ENCODE measurements at places on chromosomes 3 and 15. TPM values are rescaled to one million over a fixed set of nuclear protein-coding genes. Genes with fewer than 3 reads are reported as not detected.

GRCh38 chr3:189530822-189531221 lies 100.4 kb upstream of the TP63 start:
- no peak for DNase-seq

DNA sequence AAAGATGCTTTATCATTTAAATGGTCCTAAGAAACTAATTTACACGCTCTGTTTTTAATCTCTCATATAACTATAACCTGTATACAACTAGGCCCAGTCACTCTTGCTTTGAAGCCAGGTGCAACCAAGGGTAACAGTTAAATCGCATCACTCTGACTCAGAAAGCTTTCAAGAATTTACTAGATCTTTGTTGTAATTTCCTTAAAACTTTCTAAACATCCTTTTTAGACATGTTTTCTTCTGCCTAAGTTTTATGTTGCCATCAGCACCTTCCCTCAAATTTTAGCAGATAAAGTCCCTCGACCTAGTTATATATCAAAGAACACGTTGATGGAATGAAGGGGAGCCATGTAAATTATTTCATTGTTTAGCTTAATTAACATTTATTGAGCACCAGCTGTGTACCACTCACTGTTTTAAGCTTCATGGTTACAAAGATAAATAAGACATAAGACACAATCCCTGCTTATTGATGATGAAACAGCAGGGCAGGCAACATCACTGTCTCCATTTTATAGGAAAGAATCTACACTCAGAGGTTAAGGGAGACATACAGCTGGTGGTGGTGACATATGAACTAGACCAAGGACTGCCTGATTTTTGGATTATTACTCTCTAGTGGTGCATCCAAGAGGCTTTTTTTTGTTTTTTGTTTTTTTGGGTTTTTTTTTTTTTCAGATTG lies 101.0 kb downstream of the CD200R1L start:
- DNase-seq, result no peak

- no peak for DNase-seq
These were observed 213.0 kb downstream of the SSR3 start for GRCh38 chr3:156341831-156342416.

GRCh38 chr15:75036212-75036616 lies 12.8 kb downstream of the PPCDC start:
- DNase-seq, result no peak

- DNase-seq, result no peak
These were observed 318.0 kb downstream of the FGF12 start for GRCh38 chr3:192409201-192409837.

DNA sequence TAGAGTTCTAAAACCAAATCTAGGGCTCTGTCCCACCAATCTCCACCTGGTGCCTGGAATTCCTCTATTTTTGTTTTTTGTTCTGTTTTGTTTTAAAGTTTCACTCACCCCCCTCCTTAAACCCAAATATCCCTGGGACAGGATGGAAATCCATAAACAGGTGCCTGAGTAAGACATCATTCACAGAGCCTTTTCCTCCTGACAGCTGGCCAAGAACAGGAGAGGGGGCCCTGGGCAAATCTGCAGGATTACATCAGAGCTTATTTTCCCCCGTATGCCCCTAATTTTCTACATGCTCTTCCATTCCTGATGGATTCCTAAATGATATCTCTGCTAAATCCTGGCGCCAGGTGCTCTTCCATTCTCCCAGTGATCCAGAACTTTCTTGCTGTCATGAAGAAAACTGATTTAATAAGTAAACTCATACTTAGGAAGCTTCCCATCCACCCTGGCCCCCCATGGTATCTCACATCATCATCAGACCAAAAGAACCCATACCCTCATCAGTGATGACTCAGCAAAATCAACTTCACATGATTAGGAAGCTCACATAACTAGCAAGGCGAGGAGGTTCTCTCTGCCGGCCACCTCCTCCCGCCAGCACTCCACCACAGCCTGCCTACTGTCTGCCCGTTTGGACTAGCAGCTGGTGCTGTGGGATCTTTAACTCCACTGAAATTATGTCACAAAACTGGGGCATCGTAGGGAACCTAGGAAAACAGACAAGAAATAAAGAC lies 61.0 kb downstream of the LIPC start:
- no peak for DNase-seq

DNA sequence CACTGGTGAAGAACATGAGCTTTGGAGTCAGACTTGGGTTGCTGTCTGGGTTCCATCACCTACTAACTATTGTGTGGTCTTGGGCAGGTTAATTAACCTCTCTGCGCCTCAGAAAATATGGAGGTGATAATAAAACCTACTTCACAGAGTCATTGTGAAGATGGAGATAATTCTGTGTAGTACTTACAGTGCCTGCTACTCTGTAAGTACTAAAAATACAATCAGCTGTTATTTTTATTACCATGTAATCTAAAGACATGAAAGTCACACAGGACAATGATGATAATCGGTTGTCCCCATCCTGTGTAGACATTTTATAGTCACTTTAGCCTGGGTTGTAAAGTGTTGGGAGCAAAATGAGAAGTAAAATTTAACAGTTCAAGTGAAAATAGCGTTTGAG lies 334.1 kb downstream of the THSD4 start:
- DNase-seq, result no peak

GRCh38 chr3:153599685-153600084 lies 437.7 kb downstream of the RAP2B start:
- no peak for DNase-seq

DNA sequence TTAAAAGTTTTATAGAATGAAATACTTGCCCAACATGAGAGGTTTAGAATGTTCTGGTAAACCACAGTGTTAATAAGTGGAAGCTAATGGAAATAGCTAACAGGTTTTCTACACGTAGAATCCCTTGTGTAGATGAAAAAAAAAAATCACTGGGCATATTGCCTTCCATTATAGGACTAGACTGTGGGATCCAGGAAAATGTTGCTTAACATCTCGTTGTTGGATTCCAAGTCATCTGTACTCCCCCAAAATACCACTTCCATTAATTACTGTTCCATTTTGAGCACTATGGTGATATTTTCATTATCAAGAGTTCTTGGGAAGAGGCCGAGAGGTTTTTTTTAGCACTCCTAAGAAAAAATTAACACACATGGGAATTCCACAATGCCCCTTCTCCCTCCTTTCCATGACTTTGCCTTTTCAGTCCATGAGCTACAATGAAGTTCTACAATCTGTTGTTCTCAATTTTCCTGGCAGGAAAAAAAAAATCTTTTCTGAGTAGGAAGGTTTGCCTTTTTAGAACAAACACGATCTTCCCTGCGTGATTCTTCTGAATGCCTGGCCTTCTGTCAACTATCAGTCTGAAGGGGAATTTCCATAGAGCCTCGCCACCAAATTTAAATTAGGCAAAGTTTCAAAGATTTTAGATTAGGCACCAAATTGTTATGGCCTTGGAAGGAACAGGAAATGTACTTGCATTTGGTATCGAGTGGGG lies 74.4 kb upstream of the CTDSPL start:
- no peak for DNase-seq

GRCh38 chr3:123406598-123406997 lies 42.3 kb downstream of the ADCY5 start:
- no peak for DNase-seq

- no peak for DNase-seq
These were observed 76.1 kb upstream of the PLSCR4 start for GRCh38 chr3:146326875-146327543.

GRCh38 chr3:21894459-21895340 lies 143.7 kb upstream of the ZNF385D start:
- DNase-seq, result no peak

- no peak for DNase-seq
These were observed 1.3 kb downstream of the CTNNB1 start for GRCh38 chr3:41200669-41201021.

- no peak for DNase-seq
These were observed 77.8 kb downstream of the RAB11A start for GRCh38 chr15:65947041-65947440.

GRCh38 chr15:53527996-53528395 lies 231.5 kb downstream of the WDR72 start:
- DNase-seq, result no peak

- no peak for DNase-seq
These were observed 191.2 kb downstream of the PLCL2 start for GRCh38 chr3:17075907-17076306.

- peak; percentile 53 for DNase-seq
These were observed 114.5 kb downstream of the HERC1 start for GRCh38 chr15:63719281-63719680.

- DNase-seq, result no peak
These were observed 143.0 kb downstream of the EPHB1 start for GRCh38 chr3:134938029-134938525.

DNA sequence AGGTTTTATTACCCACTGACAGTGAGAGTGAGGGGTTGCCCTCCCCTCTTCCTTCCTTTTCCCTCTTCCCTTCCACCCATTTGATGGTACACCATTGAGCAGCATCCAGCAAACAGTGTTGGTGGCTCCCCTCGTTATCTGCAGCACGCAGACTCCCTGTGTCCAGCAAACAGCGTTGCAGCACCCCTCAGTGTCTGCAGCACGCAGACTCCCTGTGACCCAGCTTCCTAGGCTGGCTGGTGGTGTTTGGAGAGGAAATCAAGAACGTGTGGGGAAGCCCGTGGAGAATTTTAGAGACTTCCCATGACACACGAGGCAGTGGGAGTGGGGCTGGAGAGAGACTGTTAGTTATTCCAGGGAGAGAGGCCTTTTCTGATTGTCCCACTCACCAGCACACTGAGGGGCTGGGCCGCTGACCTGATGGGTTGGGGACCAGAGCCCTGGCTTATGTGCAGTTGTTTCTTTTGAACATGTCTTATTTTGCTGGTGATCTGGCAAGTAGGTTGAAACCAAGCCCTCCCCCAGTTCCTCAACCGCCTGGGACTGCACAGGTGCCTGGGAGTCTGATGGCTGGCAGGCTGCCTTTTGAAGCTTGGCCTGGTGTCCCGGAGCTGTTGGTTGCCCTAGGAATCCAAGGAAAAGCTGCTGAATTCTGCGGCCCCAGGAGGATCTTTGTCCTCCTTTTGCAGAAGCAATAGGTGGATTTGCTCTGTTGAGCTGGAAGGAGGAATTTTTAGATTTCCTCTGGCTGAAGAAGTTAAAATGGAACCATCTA lies 19.0 kb downstream of the APBA2 start:
- no peak for DNase-seq

DNA sequence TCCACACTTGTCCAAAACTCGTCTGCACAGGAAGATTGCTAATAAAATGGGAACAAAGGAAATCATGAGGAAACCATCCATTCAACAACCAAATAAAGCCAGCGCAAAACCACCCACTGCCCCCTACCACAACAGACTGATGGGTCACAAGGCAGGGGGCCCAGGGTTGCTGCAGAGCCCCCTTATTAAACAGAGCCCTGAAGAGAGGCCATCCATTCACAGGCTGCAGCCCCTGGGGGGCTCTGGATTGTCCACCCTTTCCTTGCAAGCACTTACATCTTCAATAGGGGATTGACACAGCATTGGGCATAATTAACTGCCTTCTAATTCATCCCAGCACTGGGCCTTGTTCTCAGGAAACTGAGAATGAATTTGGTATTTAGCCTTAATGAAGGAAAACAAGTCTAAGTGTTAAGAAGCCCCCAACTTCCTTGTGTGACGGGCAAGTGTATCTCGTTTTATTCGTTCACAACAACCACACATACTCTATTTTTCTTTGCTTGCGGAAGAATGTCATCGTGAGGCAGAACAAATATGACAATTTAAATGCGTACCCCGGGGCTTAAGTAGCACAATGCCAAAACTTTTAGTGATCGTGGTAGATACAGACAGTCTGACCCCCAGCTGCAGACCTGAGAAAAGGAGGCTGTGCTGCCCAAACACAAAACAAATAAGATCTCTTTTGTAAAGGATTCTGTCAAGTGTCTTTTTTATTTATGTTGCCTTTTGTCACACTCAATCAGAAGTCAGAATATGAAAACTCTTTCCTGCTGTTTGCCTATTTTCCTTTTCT lies 144.0 kb downstream of the SEMA6D start:
- DNase-seq, result no peak

- no peak for DNase-seq
These were observed 45.5 kb downstream of the SUCNR1 start for GRCh38 chr3:151919030-151919328.

- no peak for DNase-seq
These were observed 43.8 kb downstream of the OSBPL10 start for GRCh38 chr3:31937225-31937624.

Gene TMCO5A
- total RNA-seq, result not detected

Gene DPPA2
- not detected for total RNA-seq

Gene SQOR
- 24.7 TPM for total RNA-seq

Gene DAZL
- not detected for total RNA-seq

Gene TP63
- not detected for total RNA-seq

Gene MKRN2OS
- total RNA-seq, result 3.9 TPM

Gene CCDC14
- total RNA-seq, result 8.9 TPM

Gene HACL1
- total RNA-seq, result 11.1 TPM

Gene TTLL13
- 0.39 TPM for total RNA-seq

Gene USP8
- total RNA-seq, result 26.0 TPM

Gene C3orf85
- total RNA-seq, result not detected

Measured in pancreas (tissue), 10 donors.